ENCODE measurements at places on chromosomes 3 and 15.

DNA sequence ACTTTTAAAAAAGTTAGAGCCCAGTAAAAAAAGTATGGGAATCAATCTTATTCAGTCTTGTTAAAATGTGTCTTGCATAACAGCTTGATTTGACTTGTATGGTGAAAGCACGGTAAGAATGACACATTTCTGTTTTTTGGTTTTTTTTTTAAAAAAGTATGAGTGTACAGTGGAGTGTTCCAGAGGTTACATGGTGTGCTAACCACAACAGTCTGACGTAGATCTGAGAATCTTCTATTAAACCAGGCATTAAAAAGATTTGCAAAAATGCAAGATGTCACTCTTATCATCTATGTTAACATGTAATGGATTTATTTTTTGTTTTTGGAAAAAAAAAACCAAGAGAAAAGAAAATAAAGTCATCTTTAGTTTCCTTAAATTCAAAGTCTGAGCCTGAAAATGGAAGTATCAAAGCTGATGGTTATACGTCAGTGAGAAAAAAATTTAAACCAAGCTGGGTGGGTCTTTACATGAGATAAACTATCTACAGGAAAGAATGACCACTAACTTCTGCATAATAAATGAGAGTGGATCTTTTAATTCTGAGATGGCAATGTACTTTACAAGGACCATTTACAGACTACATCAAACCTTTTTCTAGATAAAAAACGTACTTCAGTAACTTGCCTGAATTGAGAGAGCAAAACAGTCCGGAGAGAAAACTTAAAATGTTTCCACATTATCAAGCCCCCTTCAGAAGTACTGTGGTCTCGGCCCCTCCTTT is 1.6 kb downstream of the GABPB1 start:
- DNase-seq: no peak

DNA sequence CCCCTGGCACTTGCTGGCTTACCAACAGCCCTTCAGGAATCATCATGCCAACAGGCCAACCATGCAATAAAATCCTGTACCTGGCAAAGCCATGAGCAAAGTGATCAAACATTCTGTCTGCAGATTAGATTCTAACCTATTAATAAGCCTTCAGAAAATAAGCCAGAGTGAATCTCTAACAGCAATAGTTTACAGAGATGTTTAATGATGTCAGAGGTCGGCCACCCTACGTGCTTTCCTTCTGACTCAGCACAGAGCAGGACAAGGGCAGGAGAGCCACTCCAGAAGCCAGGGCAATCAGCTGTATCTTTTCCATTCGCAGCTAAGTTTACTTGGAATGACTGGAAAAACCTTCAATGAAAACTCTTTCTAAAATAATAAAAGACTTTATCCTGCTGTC is 13.1 kb downstream of the COL8A1 start:
- no peak for DNase-seq

GRCh38 chr3:142209655-142210054 is 15.7 kb downstream of the GK5 start:
- DNase-seq: no peak

GRCh38 chr3:126538316-126538715 is 14.4 kb downstream of the CHST13 start:
- DNase-seq: no peak

GRCh38 chr15:70762469-70763119 is 764 bp downstream of the UACA start:
- no peak for DNase-seq

DNA sequence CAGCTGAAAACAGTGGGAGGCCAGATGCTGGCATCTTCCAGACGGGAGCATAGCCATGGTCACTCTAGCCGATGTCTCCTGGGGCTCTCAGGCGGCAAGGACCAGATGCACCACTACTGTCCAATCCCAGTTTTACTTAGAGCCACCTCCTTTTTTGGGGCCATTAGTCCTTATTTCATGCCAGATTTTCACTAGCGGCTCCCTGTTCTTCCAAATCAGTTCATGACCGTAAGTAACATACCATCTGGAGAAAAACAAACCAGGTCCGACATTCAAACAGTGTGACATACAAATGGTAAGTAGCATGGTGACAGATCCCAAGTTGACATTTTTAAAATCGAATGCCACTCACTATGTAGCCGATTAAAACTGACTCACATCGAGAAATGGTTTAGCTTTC is 4.1 kb upstream of the MAP6D1 start:
- no peak for DNase-seq
